ENCODE measurements at places on chromosomes 12 and 14. TPM values are rescaled to one million over a fixed set of nuclear protein-coding genes. Genes with fewer than 3 reads are reported as not detected.

ARID2 gene
- total RNA-seq = 25.0 TPM

BICDL1 gene
- 1.8 TPM for total RNA-seq

SYCP3 gene
- 0.18 TPM for total RNA-seq

KRT2 gene
- not detected for total RNA-seq

KRT82 gene
- total RNA-seq = not detected
